ENCODE measurements at places on chromosomes 13 and 19.

GRCh38 chr13:104634016-104634415, 1567.8 kb upstream of the SLC10A2 start:
- no peak for DNase-seq

DNA sequence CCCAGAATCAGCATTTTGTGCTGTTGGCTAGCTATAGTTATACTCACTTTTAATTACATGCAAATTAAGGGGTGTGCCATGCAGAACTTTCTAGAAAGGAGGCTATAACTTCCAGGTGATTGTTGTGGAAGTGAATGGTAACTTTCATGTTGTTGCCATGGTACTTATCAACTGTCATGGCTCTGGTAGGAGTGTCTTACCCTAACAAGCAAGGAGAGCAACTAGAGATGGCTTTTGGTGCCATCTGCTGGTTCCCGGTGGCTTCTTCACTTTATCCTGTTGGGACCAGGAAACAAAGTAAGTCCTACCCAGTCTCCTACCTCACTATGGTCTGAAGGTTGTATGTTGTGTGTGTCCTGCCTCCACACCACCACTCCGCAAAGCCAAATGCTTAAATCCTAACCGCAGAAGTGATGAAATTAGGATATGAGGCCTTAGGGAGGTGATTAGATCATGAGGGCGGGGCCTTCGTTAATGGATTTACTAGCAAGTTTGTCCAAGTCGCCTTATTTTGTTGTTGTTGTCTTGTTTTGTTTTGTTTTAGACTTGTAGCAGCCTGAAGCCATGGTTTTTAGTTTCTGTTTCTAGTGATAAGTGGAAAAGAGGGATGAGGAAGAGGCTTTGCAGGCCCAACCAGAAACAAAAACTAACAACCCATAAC, 22.6 kb downstream of the FBXL12 start:
- peak; percentile 86 for DNase-seq

GRCh38 chr19:1472231-1473084, 6.6 kb downstream of the C19orf25 start:
- no peak for DNase-seq

- no peak for DNase-seq
These were observed 137.9 kb downstream of the TM9SF2 start for GRCh38 chr13:99639126-99639525.

DNA sequence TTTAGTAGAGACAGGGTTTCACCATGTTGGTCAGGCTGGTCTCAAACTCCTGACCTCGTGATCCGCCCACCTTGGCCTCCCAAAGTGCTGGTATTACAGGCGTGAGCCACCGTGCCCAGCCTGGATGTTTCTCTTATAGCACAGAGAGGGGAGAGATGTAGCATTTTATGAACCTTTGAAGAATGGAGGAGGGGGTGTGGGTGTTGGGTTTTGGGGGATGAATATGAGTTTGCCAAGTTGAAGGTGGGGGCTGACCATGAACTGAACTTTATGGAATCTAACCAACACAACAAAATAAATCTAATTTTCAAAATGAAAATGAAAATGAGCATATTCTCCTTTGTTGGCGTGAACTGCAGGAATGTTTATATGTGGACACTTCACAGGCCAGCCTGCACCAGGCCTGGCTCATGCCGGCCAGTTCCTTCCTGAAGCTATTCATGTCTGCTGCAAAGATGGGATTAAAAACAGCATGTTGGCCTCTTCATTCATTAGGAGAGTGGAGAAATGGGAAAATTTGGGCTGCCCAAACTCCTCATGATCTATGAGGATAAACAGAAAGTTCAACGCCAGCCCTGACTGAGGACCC, 39.5 kb upstream of the HOMER3 start:
- DNase-seq = no peak

DNA sequence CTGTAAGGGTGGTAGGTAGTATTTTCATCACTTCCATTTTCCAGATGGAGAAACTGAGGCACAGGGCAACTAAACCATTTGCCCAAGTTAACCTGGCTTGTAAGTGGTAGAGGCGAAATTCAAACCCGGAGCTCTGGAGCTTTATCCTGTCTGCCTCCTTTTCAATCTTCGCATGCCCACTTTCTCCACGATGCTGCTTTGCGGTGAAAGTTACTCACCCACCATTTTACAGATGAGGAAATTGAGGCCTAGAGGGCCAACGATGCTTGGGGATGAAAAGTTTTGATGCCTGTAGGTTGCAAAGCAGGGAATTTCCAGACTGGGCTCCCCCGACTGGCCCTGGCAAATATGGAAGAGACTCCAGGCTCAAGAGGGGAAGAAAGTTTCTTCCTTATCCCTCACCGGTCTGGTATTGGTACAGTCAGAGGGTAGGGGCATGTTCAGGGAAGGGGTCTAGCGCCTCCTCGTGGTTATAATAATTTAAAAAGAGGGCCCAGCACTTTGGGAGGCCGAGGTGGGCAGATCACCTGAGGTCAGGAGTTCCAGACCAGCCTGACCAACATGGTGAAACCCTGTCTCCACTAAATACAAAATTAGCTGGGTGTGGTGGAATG, 1.9 kb upstream of the SH2D3A start:
- peak; percentile 6 for DNase-seq

DNA sequence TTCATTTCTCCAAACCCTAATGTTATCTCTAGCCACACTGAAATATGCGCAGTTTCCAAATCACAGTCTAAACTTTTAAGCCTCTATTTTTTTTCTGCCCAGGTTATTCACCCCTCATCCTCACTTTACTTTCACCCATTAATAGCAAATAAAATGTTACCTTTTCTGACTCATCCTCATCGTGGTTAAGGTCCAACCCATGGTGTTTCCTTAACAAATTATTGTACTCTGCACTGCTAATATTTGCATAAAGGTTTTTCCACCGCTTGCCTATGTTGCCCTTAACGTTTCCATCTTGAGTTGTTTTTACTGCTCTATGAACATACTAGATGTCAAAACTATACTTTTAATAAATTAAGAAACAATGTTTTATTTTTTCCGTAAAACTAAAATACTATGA, 780.9 kb upstream of the KLHL1 start:
- no peak for DNase-seq

GRCh38 chr13:106602178-106602577, 34.2 kb upstream of the ARGLU1 start:
- no peak for DNase-seq

- DNase-seq = peak; percentile 55
These were observed 11.3 kb downstream of the STAP2 start for GRCh38 chr19:4327252-4327876.

DNA sequence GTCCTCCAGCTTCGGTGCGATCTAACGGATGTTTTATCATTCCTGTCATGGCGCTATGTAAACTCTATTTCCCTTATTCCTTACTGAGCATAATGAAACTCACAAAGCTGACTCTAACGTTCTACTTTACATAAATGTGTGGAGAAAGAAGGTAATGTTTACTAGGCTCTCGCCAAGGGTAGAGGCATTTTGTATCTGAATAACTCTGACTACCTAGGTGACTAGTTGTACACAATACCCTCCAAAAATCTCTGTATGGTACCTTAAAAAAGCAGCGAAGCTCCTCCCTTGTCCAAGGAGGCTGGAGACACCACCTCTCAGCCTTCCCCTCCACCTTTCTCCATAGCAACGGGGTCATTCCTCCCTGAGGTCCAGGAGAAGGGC, 316 bp upstream of the ZNF530 start:
- DNase-seq = no peak

- DNase-seq = no peak
These were observed 2.2 kb upstream of the KCNC3 start for GRCh38 chr19:50331221-50331993.

DNA sequence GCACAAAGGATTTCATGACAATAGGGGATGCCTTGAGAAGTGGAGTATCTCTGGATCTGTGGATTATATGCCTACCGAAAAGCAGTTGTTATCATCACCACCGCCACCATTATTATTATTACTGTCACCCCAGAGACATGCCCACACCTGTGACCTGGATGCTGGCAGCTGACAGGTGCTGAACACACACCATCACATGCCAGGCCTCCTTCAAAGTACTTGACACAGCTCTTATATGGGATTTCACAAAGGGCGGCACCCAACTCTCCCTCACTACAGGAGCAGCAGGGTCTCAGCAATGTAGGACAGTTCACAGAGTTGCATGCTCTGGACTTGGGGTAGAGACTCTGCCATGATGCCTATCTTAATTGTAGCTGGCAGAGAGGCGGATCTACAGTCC, 5.6 kb upstream of the GPR42 start:
- DNase-seq = no peak

DNA sequence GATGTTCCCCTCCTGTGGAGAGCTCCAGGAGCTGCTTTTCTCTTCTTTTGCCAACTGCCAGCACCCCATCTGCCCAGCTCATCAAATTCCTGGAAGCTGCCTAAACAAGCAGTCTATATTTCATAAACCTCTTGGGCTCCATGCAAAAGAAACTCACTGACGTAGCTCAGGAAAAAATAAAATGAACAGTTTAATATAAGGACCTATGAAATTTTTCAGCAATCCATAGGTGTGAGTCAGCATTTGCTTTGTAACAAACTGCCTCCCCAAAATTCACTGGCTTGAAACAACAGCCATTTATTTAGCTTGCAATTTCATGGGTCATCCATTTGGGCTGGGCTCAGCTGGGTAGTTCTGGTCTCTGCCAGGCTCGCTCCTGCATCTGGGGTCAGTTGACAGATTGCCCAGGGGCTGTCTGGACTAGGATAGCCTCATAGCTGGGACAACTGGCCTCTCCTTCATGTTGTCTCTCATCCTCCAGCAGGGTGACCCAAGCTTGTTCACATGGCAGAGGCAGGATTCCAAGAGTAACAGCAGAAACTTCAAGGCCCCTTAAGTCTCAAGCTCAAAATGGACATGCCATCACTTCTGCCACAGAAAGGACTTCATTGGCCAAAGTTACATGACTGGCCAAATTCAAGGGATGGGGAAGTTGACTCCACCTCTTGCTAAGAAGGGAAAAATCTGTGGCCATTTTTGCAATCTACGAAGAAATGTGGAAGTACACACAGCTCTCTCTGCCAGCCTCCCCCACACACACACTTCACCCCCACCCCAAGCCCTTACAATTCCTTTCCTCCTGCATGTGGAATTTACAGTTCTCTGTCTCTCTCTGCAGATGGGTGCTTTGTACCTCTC, 7.9 kb upstream of the PVR start:
- peak; percentile 62 for DNase-seq

DNA sequence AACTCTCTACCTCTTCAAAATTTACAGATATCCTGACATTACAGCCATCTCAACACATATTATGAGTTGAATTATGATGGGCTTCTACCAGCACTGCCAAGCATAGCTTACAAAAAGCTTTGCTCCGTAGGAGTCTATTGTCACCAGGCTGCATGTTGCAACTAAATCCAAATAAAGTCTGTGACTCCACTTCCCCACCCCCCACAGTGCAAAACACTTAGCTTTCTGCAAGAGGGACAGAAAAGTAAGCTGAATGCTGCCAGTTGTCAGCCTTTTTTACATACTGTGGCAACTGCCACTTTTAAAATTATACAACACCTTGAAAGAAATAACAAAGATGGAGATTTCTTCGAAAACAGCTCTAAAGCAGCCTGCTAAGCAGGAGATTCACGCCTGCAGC, 189.1 kb downstream of the FGF14 start:
- no peak for DNase-seq

DNA sequence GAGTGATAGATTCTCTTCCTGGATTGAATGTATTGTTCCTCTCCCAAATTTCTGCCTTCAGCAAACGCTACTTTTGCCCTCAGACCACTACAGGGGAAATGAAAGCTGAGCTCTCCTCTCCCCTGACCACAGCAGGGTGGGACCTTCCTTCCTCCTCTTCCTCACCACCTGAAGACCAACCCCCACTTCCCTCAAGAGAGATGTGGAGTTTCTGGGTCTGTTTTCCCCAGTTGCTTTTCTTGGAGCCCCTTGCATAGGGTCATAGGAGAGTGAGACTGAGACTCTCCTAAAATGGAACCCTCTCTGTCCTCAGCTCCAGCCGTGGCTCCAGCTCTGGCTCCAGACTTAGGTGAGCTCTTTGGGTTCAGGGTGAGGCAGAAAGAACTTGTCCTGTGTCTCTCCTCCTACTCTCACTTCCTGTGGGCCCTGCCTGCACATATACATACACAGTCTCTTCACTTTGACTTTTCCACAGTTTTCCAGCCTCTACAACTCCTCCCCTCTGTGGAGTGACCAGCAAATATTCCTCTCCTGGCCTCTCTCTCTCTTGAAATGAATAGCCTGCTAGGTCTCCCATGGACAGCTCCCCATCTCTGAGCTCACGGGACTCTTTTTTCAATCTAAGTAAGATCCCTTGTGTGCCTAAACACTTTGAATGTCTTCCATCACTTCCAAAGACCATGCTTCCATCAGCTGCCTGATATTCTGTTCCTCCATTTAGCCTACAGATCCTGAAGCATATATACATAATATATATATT, 19.2 kb upstream of the ZNF175 start:
- no peak for DNase-seq

- no peak for DNase-seq
These were observed 27.4 kb downstream of the SLITRK6 start for GRCh38 chr13:85771856-85772255.

DNA sequence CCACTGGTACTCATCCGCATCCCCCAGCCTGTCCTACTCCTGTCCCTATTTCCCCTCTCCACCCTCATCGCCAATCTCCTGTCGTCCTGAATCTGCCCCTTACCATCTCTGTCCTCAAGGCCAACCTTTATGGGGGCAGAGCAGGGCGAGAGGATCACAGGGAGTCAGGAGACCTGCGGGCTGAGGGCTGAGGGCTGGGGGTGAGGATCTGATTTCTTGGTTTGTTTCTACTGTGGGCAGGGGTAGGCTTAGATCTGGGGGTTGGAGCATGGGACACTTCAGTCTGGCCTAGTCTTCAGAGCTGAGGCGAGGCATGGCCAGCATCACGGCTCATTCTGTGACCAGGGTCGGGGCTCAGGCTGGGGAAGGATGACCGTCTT, 16.5 kb upstream of the ERCC1 start:
- DNase-seq = no peak

DNA sequence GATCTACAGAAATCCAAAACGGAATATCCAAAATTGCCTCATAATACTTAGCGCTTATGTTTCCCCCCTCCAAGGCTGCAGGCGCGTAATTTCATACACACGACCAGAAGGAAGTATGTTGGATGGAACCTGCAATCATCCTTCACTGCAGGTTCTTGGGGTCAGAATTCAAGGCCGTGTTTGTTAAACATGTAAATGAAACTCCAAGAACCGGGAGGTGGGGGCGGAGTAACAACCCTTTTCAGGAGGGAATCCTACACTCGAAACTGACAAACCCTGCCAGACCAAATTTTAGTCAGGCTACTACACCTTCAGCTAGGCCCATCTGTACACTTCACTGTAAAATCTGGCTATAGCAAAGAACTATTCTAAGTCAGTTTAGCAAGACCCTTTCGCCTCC, 1.3 kb downstream of the ZNF607 start:
- no peak for DNase-seq

DNA sequence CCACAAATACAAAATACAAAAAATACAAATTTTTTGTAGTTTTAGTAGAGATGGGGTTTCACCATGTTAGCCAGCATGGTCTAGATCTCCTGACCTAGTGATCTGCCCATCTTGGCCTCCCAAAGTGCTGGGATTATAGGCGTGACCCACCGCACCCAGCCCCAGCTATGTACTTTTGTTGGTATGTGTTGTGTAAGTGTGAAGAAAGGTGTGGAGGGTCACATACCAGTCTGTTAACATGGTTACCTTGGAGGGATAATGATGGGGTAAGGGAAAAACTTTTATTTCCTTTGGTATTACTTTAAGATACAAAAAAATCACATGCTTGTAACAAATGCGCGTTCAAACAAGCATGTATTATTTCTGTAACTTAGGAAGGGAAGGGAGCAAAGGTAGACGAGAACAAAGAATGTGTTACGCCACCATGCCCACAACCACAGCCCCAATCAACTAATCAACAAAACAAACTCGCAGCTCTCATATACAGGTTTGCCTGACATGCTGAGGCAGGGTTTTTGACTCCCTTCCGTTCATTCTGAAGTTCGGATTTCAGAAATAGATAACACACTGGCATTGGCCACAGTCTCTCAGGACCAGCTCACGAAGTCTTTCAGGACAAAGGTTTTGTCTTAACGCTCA, 13.5 kb upstream of the VWA8 start:
- no peak for DNase-seq

Measured in fibroblast of skin of abdomen (primary cell).